ENCODE measurements at places on chromosomes 5 and 9. TPM values are rescaled to one million over a fixed set of nuclear protein-coding genes. Genes with fewer than 3 reads are reported as not detected.

GRCh38 chr5:178234750-178235587 lies 2.4 kb upstream of the PHYKPL start:
- DNase-seq, result peak; percentile 64

Gene TRMO
- total RNA-seq, result 13.1 TPM

DNA sequence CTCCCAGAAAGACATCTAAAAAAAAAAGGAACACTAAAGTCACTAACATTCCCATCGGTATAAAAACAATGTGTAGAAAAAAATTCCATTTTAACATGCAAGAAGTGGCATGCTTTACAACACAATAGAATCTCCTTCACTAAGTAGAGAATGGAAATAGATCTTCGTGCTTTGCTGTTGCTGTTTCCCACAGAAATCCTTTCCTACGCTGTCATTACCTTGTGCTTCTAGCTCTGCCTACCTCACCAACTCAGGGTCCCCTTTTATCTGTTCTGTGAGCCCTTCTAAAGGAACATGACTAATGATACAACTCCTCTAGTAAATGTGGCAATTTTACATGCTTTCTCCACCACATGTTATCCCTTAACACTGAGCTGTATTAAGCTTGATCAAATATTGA lies 202.9 kb downstream of the MCTP1 start:
- DNase-seq, result no peak

Gene DDX4
- not detected for total RNA-seq

DNA sequence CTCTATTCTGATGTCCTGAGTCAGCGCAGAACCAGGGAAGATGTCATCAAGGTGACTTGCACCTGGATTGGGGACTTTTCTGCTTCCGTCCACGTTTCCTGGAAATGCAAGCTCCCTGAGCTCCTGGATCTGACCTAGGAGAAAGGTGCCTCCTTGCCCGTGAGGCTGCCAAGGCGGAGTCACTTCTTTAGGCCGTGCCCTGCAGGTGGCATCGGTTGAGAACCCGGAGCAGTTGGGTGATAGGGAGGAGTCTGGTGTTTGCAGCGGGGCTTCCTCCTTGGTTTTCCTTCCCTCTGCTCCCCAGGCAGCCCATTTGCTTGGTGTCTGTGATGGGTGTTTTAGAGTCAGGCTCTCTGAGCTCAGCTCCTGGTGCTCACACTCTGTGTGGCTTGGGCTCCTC lies 15.2 kb downstream of the NANS start:
- no peak for DNase-seq

DNA sequence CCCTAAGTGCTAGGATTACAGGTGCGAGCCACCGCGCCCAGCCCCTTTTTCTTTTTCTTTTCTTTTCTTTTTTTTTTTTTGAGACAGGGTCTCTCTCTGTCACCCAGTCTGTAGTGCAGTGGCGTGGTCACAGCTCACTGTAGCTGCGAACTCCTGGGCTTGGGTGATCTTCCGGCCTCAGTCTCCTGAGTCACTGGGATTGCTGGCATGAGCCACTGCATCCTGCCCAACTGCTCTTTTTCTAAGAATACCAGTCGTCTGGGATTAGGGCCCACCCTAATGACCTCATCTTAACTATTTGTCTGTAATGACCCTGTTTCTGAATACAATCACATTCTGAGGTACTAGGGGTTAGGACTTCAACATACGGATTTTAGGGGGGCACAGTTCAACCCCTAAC lies 34.1 kb upstream of the NANS start:
- no peak for DNase-seq

GRCh38 chr9:87193925-87194868 lies 246.9 kb upstream of the GAS1 start:
- DNase-seq, result no peak

Gene CER1
- not detected for total RNA-seq

DNA sequence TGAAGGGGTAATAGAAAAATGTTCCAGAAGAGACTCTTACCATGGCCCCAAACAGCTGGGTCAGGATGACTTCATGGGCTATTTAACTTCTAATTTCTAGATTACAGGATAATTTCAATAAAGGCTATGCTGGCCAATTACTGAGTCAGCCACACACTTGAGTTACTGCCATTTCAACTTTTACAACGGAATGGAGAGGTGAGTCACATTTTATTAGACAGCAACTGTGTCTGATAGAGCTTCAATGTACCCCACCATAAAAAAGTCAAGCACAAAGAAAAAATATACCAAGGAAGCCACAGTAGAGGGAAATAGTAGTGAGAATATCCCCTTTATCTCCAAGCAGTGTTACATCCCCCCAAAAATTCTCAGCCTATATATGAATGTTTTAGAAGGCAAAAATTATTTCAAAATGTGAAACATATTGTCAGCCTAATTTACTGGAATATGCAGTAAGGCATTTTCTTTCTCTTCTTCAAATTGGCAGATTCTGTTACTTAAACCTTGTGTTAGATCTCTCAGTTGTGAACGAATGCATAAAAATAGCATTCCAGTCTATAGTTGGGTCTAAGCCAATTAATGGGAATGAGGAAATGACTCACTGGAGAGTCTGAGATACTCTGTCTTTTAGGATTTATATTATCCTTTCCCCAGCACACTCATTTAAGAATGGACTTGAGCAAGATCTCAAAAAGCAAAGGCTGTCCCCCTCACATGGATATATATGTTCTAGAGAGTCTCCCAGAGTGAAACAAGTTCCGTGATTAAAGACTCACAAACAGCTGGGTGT lies 47.1 kb upstream of the RAI14 start:
- DNase-seq, result no peak

DNA sequence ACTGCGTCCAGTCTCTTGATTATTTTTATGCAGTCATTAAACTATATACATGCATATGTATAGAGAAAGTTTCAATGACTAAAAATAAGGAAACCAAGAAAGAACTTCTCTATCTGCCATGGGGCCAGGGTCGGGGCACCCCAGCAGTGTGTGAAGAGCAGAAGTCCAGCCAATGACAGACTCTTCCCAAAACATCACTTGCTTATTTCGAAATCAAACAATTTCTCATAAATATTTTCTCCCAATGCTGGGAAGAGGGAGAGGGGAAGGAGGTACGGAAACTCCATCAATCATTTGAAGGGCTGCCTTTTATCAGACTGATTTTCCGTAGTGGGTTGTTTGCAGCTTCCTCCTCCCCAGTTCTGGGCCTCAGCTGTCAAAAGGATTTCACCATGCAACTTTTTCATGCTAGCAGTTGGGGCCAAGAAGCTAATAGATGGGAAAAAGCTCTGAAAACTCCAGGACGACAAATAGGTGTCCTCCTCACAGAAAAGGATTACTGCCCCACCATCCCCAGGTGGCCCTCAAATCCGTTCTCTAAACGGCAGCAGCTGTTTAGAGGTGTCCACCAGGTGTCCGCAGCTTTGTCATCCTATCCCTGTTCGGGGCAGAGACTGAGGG lies 617 bp upstream of the FPGS start:
- DNase-seq, result no peak

Measured in activated T-helper 1 cell treated with anti-CD3 and anti-CD28 coated beads, Interleukin-12 subunit alpha, Interleukin-12 subunit beta, Interleukin-2, Interleukin-4 antibody, amounts not matched to agents 30 ng/mL and 10 ng/mL and 1 ng/mL, durations not matched to agents 14 hours and 24 hours and 36 hours (primary cell).